Panc1 (cell line): ENCODE measurements at places on chromosomes 1 and 21.

- DNase-seq: no peak
Measured at GRCh38 chr1:10200620-10201019, 9.8 kb upstream of the KIF1B start.

DNA sequence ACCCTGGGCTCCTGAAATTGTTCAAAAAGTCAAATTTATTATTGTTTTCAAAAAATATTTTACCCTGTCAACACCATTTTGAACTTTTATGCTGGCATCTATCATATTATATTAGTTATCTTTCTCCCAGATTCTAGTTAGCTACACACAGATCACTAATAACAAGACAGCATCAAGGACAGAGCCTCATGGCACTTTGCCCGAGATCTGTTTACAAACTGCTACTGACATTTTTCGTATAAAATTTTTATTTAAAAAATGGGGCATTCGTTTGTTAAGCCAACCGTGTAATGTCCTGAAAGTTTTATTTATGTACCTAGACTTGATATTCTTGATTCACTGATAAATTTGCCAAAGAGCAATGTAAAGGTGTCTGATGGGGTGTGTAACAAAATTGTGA, 78.1 kb downstream of the PLPPR5 start:
- no peak for DNase-seq

DNA sequence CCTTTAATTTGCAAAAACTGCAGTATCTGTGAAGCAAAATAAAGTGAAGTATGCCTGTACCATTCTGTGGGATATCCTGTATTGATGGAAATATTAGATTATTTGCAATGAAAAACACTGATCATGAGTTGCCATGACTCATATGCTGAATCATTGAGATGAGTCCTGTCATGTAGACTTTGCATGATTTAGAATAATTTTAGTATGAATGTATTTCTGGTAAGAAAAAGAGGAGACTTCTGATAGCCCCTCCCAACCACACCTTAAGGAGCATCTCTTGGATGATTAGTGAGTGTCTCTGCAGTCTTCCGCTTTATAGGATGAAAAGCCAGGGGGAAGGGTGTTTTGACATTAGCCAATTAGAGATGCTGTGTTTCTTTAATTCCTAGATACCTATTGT, 55.2 kb upstream of the PTGS2 start:
- no peak for DNase-seq

- no peak for DNase-seq
Measured at GRCh38 chr1:159408862-159409400, 23.1 kb upstream of the OR10J4 start.

DNA sequence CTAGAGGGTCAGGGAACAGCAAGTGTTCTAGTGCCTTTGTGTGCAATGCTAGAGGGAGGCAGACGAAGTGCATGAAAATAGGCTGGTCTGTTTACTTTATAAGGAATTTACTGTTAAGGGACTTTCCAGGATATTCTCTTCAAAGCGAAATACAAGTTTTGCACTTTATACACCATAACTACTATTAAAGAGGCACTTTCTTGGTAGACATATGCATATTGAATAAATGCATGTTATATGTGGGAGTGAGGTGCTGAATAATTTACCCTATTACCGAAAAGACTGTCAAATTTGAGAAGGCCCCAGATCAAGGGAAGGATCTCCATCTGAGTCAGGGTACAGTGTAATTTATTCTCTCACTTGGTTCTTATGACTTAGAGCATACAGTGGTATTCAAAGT, 310.5 kb downstream of the S1PR1 start:
- no peak for DNase-seq

DNA sequence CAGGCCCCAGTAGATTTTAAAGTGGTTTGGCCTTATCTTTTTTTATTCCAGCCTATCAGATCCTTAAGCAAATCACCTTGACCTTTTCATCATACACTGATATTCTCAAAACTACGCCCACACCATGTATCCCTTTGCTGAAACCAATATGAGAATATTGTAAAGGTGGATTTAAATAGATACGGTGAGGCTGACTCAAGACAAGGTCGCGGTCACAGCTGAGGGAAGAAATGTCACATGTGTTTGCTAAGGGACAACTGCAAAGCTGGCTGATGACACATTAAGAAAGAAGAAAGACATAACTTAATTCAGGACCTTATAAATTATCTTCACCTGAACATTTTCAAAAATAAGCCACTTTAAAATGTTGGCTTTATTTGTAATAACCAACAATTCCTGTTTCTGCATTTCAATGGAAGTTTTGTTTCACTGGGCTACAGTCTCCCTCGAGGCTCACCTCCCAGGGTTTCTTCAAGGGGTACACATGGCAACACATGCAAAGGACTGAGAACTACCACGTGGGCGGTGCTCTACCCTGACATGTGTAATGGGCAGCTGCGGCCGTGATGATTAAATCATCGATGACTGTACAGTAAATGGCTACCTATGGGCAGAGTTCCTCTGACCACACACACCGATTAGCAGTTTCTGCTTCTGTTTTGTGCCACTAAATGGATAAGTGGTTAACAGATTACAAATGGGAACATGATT, 189.5 kb downstream of the SIPA1L2 start:
- no peak for DNase-seq

DNA sequence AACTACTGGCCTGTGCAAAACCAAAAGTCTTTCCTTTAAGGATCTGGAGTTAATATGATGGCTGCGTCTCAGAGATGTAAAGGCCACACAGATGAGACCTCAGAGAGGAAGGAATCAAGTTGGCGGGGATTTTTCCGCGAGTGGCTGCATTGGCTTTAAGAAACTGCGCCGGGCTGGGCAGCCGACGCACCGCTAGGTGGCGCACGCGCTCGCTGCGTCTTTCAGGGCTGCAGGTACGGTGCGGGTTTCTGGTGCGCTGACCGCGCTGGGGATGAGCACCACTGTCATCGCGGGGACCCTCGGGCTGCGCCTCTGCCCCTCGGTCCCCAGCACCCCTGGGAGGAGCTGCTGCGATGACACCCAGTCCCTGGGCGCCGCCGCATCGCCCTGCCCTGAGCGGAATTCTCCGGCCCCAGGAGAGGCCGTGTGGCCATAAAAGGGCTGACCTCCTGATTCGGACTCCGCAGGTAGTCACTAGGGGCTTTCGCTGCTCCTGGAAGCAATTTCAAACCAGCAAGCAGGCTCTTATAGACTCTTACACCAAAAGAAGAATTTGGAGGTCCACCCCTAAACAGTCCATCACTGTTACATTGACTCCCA, 241.0 kb downstream of the KCNJ6 start:
- no peak for DNase-seq
